ENCODE measurements at places on chromosomes 5 and 9.

DNA sequence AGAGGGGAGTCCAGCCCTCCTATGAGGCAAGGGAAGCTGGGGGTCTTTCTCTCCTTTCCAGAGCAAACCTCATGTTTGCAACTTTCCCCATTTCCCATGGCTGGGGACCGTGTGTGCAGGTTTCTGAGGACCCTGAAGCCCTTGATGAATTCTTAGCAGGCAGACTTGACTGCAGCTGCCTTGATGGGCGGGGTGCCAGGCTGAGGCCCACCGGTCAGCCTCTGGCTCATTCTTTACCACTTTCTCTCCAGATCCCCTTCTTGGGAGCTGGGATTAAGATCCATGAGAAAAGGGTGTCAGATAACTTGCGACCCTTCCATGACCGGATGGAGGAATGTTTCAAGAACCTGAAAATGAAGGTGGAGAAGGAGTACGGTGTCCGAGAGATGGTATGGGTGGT is 30.0 kb upstream of the FOXI1 start:
- no peak for DNase-seq

DNA sequence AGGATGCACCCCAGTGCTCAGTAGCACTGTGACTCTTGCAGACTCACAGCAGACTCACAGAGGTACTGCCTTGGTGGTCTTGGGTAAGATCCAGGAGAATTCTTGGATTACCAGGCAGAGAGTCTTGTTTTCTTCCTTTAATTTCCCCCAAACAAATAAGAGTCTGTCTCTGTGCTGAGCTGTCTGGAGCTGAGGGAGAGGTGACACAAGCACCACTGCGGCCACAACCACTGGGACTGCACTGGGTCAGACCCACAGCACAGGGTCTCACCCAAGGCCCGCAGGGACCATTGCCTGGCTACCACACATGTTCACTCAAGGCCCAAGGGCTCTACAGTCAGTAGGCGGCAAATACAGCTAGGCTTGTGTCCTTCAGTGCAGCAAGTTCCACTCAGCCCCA is 11.4 kb upstream of the YTHDC2 start:
- no peak for DNase-seq

DNA sequence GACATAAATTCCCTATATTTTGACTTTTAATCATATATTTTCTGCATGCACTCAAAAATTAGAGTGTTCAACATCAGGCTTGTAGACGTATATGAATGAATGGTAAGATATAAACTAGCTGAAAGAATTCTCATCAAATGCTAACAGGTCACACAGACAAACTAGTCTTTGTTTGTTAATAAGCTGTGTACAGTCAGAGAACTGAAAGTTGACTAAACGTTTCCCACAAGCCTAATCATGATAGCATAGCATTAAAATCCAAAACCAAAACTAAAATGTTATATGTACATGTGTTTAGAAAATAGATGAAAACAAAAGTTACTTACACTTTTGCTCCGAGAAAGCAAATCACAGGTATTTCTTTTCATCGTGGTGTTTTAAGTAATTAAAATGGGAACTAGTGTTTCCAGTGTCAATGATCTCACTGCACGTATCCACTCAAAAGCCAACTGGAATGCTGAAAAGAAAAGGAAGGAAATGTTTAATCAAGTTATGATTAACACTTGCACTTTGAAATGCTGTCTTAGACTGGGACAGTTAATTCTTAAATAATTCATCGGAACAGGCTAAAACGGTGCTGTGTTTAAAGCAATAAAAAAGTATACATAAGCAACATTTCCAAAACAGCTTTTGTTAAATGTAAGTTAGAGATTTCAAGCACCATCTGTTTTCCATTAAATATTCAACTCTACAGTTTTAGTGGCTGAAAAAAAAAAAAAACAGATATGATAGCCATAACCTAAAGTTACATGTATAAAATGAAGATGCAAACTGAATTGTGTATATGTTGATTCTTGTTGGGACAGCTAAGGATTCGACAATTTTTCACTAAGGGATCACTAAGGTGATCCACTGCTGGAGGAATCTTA is 291.9 kb upstream of the PDE4D start:
- no peak for DNase-seq

GRCh38 chr5:81631124-81631523 is 119.8 kb downstream of the SSBP2 start:
- no peak for DNase-seq

DNA sequence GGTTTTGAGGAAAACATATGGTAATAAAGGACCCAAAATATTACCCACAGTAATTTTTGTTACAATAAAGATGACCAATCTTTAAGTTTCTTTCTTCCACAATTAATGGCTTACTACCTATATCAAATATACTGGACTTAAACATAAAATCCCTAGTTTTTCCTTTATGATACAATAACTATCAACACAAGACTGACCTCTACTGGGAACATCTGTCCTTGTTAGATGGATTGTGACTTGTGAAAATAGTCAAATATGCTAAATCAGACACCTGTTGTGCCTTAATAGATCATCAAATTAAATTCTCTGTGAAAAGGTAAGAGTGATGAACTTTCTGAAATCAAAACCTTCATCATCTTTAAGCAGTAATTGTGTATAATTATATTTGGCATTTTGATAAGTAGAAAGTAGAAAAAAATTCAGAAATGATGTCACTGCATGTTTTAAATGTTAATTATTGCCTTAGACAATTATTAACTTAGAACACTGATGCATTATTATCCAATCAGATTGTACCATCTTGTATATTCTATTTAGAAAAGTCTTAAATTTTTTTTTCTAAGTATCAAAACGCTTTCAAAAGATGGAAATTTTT is 113.6 kb downstream of the DEPDC1B start:
- no peak for DNase-seq

GRCh38 chr9:96084331-96084734 is 208.8 kb downstream of the ERCC6L2 start:
- peak; percentile 70 for DNase-seq

GRCh38 chr5:82594097-82594496 is 315.9 kb upstream of the RPS23 start:
- no peak for DNase-seq

Data from BE2C (cell line).